ENCODE measurements at places on chromosomes 13 and 19. TPM values are rescaled to one million over a fixed set of nuclear protein-coding genes. Genes with fewer than 3 reads are reported as not detected.

GRCh38 chr13:49935171-49936074 is 717 bp downstream of the SPRYD7 start:
- DNase-seq, result no peak

GRCh38 chr13:67619995-67620380 is 389.9 kb upstream of the PCDH9 start:
- no peak for DNase-seq

DNA sequence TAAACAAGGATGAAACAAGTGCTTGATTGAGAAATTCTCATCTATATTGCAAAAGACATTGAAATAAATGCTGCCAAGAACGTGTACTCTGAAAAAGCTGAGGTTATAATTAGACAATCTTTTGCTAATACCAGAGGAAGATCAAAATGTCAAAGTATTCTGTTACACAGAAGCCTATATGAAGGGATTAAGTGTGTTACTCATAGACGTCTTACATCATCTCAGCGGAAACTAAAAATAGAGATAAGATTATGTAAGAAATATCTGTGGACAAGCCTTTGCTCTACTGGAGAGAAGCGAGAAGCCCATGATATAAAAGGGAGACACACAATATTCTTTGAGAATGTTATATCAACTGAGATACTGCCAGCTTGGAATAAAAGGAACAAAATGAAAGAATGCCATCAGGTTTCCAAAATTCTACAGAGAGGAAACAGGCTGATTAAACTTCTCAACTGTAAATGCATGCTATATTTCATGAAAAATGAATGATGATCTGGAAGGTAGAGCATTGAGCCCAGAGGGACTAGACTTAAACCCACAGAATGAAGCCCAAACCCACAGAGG is 699.0 kb downstream of the GPC5 start:
- DNase-seq, result no peak

- DNase-seq, result no peak
Observed at GRCh38 chr19:49422407-49423070, 702 bp downstream of the PTH2 start.

Gene MAP4K1
- 1.1 TPM for total RNA-seq

Gene CHERP
- total RNA-seq, result 11.0 TPM
